CD8-positive, alpha-beta memory T cell (primary cell): ENCODE measurements at places on chromosomes 4 and X.

- no peak for DNase-seq
These were observed 97.0 kb downstream of the ENPP6 start for GRCh38 chr4:184120549-184121127.

GRCh38 chrX:23822841-23823240 is 39.9 kb downstream of the SAT1 start:
- DNase-seq: no peak

DNA sequence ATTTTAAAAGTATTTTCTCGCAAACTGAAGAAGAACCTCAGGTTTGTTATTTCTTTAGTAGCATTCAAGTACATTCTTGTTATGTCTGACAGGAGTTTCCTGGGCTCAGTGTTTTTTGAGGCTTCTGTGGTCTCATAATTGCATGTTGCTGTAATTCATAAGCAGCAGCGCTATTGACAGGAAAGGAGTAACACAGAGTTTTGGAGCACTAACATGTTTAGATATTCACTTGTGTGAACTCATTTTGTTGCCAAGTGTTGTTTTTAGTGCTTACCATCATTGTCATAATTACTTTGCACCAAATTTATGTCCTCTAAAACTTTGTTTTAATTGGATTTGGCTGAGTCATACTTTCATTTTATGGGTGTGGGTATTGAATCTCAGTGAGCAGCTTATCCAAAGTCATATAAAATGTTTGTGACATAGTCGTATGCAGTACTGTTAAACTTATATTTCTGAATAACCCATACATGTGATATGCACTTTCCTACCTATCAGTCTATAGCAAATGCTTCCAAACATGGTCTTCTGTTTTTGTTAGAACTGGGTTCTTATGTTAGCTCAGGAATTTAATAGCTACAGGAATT is 358.7 kb upstream of the CTSO start:
- no peak for DNase-seq

DNA sequence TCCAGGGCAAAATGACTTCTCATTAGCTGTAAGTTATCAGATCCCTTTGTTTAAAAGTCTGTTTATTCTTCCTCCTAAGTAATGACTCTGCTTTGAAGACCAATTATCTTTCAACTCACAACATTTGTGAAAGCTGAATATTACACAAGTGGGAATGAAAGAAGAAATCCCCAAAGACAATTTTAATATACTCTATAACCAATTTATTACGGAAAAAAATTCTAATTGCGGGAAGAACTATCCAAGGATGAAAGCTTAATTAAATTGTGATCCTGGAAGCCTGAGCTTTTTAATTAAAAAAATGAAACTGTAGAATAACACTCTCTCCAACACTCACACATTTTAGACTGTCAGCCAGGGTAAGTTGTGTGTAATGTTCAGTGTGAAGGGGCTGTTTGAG is 15.6 kb upstream of the SHISA3 start:
- no peak for DNase-seq

GRCh38 chr4:112201915-112202505 is 29.6 kb upstream of the AP1AR start:
- DNase-seq: no peak

- no peak for DNase-seq
These were observed 4.4 kb downstream of the GPC3 start for GRCh38 chrX:133980832-133981588.

DNA sequence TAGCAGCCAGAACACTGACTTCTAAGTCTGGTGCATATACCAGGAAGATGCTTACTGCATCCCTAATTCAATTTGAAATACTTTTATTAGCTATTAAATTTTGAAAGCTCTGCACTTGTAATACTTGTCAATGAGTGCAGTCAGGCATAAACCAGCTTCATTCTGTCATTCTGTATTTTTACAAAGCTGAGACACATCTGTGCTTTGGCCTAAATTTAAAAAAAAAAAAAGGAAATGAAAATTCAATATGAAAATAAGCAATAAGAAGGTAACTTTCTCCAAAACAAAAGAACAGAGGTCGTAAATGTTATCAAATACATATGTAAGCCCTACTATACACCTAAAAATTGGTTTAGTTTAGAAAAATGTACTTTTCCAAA is 7.0 kb downstream of the SMIM14 start:
- no peak for DNase-seq
